ENCODE measurements at places on chromosomes 16 and 17.

DNA sequence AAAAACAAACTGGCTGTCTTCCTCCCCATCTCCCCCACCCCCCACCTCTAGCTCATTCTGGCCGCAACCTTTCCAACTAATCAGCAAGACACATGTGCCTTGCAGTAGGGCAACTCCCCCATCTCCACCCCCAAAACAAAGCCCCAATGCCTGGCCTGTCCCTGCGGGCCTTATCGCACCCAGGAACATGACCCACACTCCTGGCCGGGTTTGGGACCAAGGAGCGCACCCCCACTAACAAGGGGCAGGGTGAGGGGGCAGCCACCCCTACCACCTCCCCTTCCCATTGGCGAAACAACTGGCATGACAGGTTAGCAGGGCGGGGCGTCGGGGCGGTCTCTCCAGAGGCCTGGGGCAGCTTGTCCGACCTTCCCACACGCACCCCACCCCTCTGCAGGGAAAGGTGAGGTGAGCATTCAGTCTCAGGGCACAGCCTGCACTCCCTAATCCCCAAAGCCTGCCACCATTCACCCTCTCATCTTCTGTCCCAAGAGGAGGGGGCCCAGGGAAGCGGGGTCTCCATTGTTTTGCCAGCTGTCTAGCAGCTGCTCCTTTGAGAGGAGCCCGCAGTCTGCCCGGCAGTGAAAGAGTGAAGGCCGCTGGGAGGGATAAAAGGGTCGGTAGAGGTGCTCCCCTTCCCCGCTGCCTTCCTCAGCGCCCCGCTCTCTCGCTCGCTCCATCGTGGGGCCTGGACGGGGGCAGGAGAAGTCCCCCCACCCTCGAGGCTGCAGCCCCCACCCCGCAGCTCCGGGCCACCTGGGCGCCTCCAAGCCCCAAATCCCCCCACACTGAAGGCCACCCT lies 765 bp downstream of the MYO18A start:
- DNase-seq = peak; percentile 66

GRCh38 chr17:31321481-31321880 lies at the start of gene EVI2A:
Gene EVI2A, minus strand, starts transcription at chr17:31321622. Its CDS starts 2,609 bp downstream, at chr17:31319013.
- DNase-seq = no peak

GRCh38 chr16:78323315-78323714 lies 223.9 kb downstream of the WWOX start:
- no peak for DNase-seq

GRCh38 chr17:66507103-66507923 lies 204.9 kb downstream of the PRKCA start:
- peak; percentile 15 for DNase-seq

GRCh38 chr16:53502331-53503269 lies at the start of gene AKTIP:
Gene AKTIP, minus strand, starts transcription at chr16:53503209. Its CDS starts 2,950 bp downstream, at chr16:53500259.
- peak; percentile 81 for DNase-seq
